ENCODE measurements at places on chromosomes 13 and 19. TPM values are rescaled to one million over a fixed set of nuclear protein-coding genes. Genes with fewer than 3 reads are reported as not detected.

The NKG7 gene
- total RNA-seq: 4.4 TPM

The SLC39A3 gene
- 19.2 TPM for total RNA-seq

The CERS1 gene
- total RNA-seq: 0.17 TPM

The KLK3 gene
- 4.8 TPM for total RNA-seq

The TMEM238 gene
- 31.4 TPM for total RNA-seq

The DAND5 gene
- 1.1 TPM for total RNA-seq

The HMGB1 gene
- total RNA-seq: 259 TPM

The ZNF780A gene
- 17.3 TPM for total RNA-seq

DNA sequence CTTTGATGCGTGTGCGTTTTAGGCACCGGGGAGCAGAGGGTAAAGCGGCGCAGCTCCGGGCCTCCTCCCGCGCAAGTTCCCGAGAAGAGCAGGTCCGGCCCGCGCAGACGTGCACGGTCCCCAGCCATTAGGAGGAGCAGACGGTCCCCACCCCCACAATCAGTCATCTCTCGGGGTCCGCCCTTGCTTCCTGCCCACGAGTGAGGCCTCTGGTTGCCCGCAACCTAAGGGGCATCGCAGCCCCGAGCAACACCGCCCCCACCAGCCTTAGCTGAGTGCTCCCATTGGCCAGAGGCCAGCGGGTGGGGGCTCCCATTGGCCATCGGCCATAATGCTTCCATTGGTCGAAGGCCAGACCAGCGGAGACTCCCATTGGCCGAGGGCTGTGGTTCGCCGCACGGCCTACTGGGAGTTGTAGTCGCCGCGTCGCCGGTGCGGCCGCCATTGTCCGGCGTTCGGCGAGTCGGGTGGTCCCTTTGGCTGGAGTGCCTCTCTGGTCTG is at the start of gene ZNF8:
Gene ZNF8, plus strand, starts transcription at position 415 of the 501 bp plus-strand sequence. CDS start 127 bp downstream, outside the sequence.
- peak; percentile 98 for DNase-seq

GRCh38 chr13:51800486-51800885 is 3.5 kb downstream of the DHRS12 start:
- no peak for DNase-seq

DNA sequence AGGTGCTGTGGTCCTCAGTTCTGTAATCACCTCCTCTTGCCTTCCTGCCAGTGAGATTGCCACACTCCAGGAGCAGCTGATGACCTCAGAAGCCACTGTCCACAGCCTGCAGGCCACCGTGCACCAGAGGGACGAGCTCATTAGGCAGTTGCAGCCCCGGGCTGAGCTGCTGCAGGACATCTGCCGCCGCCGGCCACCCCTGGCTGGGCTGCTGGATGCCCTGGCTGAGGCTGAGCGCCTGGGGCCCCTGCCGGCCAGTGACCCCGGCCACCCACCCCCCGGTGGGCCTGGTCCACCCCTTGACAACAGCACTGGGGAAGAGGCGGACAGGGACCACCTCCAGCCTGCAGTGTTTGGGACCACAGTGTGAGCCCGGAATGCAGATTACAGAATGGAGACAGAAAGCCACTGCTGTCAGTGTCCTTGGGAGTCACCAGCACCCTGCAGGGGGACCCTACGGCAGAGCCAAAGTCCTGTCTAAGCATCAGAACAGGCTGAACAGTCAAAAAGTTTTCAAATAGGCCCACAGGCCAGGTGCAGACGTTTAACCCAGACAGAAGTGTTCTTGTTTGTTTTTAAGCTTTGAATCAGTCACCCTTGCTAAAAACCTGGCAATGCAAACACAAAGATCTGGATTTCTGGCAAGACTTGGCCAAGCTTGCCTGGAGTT is 4.2 kb downstream of the VMAC start:
- DNase-seq: no peak

DNA sequence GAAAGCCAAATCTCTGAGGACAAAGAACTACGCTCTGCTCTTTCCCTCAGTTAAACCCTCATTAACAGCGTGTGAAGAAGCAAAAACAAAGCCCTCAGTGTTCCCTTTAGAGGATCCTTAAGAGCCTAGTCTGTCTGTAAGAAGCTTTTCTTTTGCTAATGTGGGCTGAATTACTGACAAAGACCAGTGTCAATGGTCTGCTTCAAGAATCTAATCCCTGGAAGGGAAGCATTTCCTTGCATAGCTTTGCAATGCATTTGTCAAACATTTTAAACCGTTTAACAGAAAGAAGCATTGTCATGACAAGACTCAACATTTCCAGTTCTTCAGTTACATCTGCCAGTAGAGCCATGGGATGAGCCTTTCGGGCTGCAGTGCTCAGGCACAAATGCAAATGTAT is 64.9 kb downstream of the EDNRB start:
- DNase-seq: no peak

DNA sequence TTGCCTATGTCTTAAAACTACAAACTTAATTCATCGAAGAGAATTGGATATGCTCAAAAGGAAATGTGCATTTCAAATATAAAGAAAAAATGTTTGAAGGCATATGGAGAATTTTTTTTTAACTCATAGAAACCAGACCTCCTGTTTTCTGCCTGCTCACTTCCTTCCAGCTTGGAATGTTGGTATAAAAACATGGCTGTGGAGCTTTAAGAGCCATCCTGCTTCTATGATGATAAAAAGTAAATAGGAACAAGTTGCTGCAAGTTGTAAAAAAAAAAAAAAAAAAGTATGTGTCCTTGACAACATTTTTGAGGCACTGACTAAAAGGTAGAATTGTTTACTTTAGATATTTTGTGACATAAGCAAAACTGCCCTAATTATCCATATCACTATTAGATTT is 1230.7 kb downstream of the PCDH9 start:
- no peak for DNase-seq

GRCh38 chr13:59665732-59666131 is 498.0 kb downstream of the DIAPH3 start:
- no peak for DNase-seq

DNA sequence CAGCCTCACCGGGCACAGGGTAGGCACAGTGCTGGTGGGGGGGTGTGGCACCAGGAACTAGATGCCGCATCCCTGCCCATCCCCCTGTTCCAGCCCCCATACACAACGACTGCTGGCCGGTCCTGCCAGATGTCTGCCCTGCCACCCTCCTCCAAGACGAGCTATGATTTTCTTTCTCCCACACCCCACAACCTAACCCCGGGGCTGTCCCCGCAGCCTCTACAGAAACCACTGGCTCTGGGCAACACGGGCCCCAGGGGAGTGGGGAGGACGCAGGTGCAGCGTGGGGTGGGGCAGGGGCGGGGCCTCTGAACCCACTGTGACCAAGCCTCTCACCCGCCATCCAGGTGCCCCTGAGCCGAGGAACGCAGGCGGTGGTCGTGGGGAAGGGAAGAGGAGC is 15.5 kb downstream of the PGLS start:
- no peak for DNase-seq

- peak; percentile 72 for DNase-seq
Observed at GRCh38 chr13:50126993-50127725, 111.9 kb downstream of the KCNRG start.

DNA sequence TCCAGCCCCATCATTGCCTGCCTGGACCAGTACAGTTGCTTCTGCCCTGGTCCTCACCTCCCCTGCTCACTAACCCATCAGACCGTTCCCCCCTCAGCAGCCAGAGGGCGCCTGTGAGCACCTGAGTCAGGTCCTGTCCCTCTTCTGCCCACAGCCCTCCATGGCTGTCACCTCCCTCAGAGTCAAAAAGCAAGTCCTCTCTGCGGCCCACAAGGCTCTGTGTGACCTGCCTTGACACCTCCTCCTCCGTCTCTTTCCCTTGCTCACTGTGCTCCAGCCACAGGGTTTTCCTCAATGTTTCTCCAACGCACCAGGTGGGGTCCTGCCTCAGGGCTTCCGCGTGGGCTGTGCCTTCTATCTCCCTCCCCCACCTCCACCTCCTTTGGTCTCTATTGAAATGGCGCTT is 29.4 kb upstream of the PTPRS start:
- DNase-seq: peak; percentile 65

- DNase-seq: no peak
Observed at GRCh38 chr13:44211286-44211685, 162.3 kb upstream of the SERP2 start.

GRCh38 chr13:110836605-110836903 is 78.3 kb downstream of the ANKRD10 start:
- DNase-seq: no peak

GRCh38 chr19:2455851-2456570 is 748 bp downstream of the LMNB2 start:
- DNase-seq: peak; percentile 55

DNA sequence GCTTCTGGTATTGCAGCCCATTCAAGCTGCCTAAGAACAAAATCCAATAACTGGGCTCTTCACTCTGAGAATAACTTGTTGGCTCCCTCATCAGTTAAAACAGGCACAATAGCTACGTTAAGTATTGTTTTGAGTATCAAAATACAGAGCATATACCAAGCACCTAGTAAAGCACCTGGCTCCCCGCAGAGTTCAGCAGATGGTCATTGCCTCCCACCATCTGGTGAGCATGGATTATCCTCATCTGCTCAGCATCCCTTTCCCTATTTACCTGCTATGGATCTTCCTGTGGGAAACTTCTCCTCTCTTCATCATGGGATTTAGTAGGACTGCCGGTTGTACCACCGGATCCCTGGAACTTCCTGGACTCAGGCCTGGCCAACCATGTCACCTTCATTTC is 199.2 kb upstream of the MAB21L1 start:
- DNase-seq: no peak

DNA sequence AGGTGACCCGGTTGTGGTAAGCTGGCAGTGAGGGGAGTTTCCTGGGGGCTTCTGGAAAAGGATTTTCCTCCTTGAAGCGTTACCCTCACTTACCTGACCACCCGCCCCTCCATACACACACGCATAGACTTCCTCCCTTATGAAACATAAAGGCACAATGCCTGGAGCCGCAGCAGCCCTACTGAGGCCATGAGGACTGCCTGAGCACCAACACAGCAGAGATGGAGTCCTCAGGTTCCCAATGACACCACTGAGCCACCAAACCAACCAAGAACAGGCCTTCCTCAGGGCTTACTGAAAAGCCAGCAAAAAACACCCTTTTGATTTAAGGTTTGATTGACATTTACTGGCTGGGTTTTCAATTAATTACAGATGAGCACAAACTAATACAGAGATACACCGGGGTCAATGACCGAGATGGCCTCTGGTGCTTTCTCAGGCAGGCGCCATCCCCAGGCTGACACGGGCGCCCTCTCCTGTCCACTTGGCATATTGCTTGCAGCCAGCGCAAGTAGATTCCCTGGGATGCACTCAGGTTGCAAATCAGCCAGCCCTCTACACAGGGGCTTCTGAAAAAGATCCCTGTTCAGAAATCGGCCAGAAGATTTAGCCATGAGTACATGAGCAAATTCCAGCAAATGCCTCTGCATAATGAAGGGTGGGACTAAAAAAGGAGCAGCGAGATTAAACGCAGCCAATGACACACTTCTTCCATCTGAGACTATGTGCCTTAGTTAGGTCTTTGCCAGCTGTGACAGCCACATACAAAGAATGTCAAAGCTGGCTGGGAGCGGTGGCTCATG is 14.8 kb downstream of the OPA3 start:
- peak; percentile 84 for DNase-seq

DNA sequence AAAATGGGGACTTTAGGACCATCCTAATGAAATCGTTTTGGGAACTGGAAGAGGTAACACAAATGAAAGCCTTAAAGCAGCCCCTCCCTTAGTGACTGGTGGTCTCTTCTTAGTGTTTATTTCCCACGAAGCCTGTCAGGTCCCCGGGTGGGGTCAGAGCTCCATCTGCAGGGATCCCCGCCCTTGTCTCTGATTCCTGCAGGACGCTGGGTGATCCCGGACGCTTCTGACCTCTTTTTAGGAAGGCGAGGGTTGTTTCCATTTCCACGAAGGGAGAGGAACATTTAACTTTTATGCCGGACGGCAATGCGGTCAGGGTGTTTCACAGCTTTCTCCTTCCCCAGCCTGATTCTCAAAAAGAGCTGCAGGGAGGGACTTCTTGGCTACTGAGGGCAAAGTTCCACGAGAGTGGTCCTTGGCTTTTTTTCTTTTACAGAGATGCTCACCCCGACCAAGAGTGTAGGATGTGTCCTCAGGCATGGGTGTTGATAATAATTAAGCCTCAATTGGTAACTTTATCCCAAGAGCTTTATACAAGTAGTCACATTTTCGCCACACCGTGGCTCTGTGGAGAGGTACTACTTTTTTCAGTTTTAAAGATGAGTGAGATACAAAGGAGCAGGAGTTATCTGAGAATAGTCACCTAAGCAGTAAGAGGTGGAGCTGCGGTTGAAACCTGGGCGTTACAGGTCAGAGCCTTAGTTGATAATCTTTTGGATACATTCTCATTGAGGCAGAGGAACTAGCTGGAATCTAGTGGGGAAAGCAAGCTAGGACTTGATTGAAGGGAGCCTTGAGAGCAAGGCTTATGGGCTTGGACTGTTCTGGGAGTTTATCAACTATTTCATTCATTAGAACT is 813 bp downstream of the ZNF284 start:
- no peak for DNase-seq

DNA sequence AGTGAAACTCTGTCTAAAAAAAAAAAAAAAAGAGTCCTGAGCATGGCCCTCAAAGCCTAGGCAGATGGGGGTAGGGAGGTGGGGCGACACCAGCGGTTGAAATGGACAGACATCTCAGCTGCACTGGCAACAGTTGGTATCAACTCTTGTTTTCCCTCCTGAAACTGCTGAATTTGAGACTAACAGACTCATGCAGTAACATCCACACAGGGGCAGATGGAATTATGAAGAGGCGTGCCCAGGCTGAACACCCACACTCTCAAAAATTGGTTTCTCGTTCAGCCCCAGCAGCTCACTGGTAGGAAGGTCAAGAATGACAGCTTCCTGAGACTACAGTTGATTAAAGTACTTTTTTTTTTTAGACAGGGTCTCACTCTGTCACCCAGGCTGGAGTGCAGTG is 24.1 kb downstream of the PBX4 start:
- DNase-seq: no peak

- no peak for DNase-seq
Observed at GRCh38 chr13:94323764-94324758, 155.4 kb downstream of the DCT start.

DNA sequence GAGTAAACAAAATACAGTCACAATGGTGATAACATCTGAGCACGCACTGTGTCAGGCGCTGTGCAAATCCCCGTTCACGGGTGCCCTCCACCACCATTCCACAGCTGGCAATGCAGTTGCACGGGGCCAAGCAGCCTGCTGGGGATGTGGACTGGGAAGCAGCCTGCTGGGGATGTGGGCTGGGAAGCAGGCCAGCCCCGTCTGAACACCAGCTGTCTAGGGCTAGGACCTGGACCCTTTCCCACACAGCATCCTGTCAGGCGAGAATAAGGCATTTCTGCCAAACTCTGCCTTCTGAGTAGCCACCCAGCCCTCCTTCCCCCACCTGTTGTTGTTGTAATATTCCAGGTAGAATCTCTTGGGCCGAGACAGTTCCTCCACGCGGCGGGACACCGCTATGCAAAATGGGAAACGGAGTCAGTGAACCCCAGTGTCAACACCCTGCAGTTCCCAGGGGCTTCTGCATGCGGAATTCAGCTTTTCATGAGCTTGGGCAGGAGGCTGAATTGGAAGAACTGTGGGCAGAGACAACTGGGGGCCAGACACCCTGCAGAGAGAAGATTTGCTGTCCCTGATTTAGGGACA is 27.8 kb upstream of the MIER2 start:
- DNase-seq: peak; percentile 28

- DNase-seq: no peak
Observed at GRCh38 chr19:17538684-17539237, 16.7 kb upstream of the COLGALT1 start.

GRCh38 chr13:27643334-27644132 is 21.8 kb downstream of the POLR1D start:
- no peak for DNase-seq

GRCh38 chr19:51194527-51195315 is 30.2 kb upstream of the CD33 start:
- DNase-seq: no peak

Measured in mucosa of descending colon (tissue), 3 donors.